ENCODE measurements at places on chromosomes 1 and 21.

DNA sequence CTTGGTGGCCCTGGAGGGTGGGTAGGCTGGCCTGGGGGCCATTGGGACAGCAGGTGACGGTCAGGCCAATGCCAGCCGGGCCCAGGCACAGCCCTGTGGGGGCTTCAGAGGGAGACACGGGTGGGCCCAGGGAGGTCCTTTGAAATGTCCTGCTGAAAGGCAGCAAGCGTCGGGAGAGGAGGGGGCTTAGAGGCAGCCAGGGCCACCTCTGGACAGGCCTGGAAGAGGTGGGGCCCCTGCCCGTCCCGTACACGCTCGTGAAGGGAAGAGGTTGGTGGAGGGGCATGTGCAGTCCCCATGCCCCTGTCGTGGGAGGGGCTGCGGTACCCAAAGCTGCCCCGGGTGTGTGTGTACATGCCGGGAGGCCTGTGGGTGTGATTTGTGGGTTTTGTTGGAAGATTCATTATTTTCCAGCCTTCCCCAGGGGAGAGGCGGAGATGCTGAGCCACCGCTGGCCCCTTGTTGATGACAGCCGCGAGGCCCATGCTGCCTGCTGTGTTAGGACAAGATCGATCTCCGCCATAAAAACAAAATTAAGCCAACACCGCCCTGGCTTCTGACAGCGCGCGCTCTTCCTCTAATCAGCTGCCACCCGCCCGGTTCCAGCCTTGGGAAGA lies 3.4 kb upstream of the PLCH2 start:
- DNase-seq, result no peak

DNA sequence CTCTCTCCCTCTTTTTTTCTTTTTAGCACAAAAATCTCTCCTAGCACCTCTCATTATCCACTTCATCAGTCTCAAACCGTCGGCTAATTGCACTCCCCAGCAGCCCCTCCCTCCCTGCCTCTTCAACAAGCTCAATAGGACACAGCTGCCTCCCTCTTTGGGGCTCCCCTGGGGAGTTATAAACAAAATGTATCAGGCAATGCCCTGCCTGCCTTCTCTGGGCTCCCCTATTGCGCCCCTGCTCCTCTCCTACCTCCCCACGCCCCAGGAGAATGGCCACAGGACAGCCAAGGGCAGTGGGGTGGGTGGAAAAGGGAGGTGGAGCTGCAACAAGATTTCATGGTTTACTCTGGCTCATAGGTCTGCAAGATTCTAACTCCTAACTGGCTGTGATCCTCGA lies 147.1 kb upstream of the GRIK3 start:
- no peak for DNase-seq

GRCh38 chr1:48644905-48645605 lies 131.6 kb downstream of the BEND5 start:
- DNase-seq, result no peak

GRCh38 chr1:203898458-203899352 lies 37.3 kb downstream of the SNRPE start:
- DNase-seq, result no peak

DNA sequence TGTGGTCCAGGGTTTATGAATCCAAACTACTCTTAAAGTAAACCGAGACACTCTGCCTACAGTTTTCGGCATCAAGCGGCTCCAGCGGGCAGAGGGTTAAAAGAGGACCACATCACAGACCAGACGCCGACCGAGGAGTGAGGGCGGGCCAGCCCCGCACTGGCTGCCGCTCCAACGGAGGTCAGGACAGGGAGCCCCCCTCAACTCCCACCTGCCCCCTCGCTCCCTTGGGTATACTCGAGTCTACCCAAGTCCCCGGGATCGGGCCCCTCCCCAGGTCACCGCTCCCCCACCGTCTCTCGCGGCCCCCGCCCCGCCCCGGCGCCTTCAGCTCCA lies 312 bp downstream of the ARNT start:
- DNase-seq, result peak; percentile 66

DNA sequence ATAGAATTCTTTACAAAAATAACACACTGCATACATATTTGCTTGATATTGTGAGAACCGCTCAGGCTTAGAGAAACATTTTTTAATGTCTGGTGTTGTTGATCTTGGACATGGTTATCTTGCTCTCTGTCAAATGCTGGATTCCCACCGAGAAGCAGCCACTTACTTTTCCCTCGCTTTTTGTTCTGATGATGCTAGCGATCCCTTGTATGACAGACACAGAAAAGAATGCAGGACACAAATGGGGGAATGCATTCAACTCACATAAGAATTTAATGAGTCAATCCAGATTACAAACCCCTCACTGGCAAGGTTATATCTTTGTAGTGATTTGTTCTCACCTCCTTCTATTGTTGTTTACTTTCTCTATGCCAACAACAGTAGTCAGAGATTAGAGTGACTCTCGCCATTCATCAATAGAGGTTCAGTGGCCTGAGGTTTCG lies 76.8 kb upstream of the AKT3 start:
- no peak for DNase-seq

- no peak for DNase-seq
These were observed 248.2 kb upstream of the SGIP1 start for GRCh38 chr1:66285618-66286270.

- DNase-seq, result no peak
These were observed 120.1 kb downstream of the PRDM2 start for GRCh38 chr1:13820055-13820454.

GRCh38 chr1:63545780-63546179 lies 22.5 kb downstream of the EFCAB7 start:
- DNase-seq, result no peak

DNA sequence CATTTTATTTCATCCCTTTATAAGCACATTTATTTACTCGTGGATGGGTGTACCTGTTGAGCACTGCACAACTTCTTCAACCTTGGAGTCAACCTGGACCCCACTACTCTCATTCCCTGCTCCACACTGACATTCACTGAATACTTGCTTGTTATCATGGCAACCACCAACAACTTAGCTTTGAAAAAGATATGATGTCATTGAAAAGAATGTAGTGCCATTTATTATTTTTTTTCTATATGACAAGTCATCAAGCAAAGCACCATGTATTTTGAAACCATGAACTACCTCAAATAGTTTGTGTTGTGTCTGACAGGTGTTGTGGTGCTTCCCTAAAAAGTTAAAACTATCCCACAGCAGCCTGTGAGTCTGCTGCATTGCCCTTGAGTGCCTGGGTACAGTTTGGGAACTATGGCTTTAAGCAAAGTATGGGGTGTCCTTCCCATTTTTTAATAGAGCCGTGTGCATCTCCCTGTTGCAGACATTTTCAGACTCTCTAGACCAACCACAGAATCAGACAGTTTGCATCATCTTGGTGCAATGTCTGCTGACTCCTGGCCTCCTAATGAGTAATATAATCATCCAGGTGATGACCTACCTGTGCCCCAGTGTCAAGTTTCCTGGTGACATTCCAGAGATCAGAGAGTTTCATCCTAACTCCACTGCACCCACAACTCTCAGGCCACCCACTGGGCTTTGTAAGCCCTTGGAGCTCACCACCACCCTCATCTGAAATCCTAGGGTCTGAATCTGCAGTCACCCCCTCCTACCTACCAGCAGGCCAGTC lies 339.7 kb upstream of the PROX1 start:
- DNase-seq, result no peak

GRCh38 chr21:18614303-18614702 lies 210.7 kb upstream of the TMPRSS15 start:
- no peak for DNase-seq

DNA sequence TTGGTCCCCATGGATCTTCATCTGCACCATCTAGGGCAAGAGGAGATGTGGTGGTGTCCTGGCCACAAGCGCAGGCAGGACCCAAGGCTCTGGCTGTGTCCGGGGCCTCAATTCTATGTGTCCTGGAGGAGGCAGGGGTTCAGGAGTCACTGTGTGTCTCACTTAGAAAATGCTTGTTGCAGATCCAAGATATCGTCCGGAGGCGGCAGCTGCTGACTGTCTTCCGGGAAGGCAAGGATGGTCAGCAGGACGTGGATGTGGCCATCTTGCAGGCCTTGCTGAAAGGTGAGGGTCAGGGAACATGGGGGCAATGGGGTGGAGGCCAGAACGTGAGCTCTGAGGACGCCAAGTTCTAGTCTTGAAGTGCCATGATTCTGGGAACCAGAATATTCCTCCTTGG lies 29.1 kb downstream of the TRPM2 start:
- DNase-seq, result no peak

- peak; percentile 68 for DNase-seq
These were observed 2.7 kb downstream of the MAN1C1 start for GRCh38 chr1:25619101-25619890.

DNA sequence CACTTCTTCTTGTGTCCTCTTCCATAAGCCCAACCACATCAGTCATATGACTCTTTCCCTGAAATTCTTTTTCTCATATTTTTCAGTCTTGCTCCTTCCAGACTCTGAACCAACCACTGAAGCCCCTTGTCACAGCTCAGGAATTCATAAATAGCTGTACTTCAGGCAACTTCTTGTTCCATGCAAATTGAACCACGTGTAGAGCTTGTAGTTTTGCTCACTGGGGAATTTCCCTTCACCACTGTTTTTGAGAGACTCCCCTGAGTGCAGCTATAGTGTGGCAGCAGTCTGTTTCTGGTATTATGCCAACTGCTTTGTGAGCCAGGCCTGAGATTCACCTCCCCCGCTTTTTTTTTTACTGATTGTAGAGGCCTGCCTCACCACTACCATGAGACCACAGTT lies 150.3 kb upstream of the SPAG17 start:
- no peak for DNase-seq

DNA sequence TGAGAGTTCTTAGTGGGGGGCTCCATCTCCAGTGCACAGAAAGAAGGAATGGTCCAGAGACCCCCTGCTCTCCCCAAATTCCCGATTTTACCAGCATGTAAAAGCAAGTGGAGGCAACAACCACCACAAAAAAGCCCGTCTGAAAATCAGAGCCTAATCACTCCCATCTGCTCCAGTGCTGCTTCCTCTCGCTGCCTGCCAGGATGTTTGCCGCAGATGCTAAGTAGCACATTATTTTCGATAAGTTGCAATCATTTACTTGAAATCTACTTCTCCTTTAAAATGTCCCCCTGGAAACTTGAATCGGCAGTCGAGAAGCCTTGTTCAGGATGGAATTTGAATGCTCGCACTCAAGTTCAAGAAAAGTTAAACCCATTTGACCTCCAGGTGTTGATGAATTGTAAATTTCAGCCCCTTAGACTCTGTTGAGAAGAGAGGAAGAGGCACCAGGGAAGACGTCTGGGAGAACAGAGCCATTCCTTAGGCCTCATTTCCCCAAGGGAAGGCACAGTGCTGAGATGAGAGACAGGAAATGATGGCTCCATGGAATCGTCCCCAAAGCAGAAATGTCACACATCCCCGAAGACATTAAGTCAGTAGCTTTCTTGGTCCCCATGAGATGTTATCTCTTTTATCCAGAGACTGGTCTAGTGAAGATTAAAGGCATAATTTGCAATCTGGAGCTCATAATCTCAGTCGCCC lies 221.3 kb downstream of the PBX1 start:
- no peak for DNase-seq

DNA sequence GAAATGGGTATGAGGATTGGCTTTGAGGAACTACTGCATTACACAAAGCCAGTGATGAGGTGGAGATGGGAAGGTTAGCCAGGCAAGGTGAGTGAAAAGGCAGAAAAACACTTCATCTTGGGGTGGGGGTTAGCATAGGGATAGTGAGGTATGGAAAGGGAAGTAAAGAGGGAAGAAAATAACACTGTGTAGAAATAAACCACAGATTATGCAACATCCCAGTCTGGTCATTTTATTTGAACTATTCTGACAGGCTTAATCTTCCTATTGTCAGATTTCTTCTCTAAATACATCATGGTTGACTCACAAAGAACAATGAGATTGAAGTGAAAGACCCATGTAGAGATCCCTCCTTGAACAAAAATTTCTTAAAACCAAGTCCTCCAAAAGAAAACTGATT lies 640.2 kb downstream of the PTPRC start:
- no peak for DNase-seq

DNA sequence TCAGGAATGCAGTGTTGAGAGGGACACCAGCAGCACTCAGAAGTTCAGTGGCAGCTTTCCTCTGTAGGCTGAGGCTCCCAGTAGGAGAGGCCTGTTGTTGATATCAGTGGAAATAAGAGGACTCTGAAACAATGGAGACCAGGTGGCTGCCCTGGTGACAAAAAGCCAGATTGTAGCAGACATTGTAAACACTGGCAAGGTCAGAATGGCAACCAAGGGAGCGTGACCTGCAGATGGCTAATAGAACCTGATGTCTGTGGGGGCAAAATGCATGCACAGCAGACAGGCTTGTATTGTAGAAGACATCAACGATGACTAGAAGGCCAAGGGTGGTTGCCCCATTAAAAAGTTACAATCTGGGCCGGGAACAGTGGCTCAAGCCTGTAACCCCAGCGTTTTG lies 53.1 kb upstream of the GPR37L1 start:
- peak; percentile 32 for DNase-seq

- no peak for DNase-seq
These were observed 151.4 kb downstream of the AMY1C start for GRCh38 chr1:103901072-103901471.

- DNase-seq, result no peak
These were observed 205.8 kb downstream of the SLC45A1 start for GRCh38 chr1:8523666-8524206.

DNA sequence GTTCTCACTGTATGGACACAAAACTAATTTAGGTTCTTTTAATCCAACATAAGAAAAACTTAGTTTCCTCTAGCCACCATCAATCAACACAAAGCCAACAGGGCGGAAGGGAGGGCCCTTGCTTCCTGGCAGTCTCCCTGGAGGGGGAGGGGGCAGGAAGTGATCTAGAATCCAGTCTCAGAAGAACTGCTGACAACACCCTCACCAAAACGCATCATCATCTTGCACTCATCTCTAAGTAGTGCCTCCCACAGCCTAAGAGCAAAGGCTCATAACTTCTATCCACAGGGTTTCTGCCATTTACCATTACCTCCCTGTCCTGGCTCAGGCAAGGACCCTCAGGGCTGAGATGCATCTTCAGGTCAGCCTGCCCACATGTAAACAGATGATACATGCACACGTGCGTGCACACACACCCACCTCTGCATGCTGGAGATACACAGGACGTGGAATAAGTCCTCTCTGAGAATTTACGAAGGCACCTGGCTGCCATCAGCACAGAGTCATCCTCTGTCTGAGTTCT lies 20.5 kb downstream of the HIVEP3 start:
- no peak for DNase-seq

- no peak for DNase-seq
These were observed 5.0 kb downstream of the JMJD4 start for GRCh38 chr1:227729881-227730629.

GRCh38 chr1:10646347-10646861 lies 150.0 kb downstream of the CASZ1 start:
- no peak for DNase-seq

- DNase-seq, result no peak
These were observed 20.7 kb downstream of the FOXO6 start for GRCh38 chr1:41381692-41382479.

DNA sequence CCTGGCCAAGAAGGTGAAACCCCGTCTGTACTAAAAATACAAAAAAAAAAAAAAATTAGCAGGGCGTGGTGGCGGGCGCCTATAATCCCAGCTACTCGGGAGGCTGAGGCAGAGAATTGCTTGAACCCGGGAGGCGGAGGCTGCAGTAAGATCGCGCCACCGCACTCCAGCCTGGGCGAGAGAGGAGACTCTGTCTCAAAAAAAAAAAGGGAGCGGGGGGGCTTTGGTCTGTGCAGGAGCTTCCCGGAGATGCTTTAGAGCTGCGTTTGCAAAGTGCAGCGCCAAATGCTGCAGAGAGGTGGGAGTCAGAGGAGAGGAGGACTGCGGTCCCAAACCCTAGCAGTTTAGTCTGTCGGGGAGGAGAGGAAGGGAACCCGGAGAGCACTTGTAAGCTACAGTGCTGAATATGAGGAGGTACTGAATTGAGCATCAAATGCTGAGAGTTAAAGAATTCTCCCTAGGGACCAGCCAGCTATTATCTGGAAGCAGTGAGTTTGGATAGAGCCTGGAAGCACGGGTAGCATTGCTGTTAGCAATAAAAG lies 569 bp downstream of the FALEC start:
- no peak for DNase-seq

Measured in DMS79 (cell line).